ENCODE measurements at places on chromosomes 2 and 18.

GRCh38 chr18:55473560-55473959 lies 114.4 kb downstream of the TCF4 start:
- DNase-seq = no peak

- DNase-seq = no peak
Measured at GRCh38 chr2:39511219-39511604, 74.1 kb upstream of the MAP4K3 start.

GRCh38 chr2:146227152-146228019 lies 1617.4 kb upstream of the ACVR2A start:
- DNase-seq = no peak

DNA sequence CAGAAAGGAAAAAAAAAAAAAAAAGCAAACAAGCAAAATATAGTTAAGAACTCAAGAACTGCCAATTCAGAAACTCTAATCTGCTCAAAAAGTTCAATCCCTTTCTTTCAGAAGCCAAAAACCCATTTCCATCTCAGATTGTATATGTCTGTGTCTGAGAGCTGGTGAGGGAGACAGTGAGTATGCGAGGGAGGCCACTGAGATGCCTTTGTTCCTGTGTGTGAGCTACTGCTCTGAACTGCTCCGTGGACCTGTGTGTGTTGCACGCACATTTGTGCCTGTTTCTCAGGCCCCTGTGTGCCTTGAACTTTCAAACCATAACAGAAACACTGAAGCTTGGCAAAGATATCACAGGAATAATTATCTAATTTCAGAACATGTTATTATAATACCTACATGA lies 2.5 kb upstream of the PKDCC start:
- DNase-seq = no peak

GRCh38 chr2:145744541-145745386 lies 1224.8 kb upstream of the ZEB2 start:
- no peak for DNase-seq

- no peak for DNase-seq
Measured at GRCh38 chr18:6219116-6219717, 195.5 kb downstream of the L3MBTL4 start.

- DNase-seq = no peak
Measured at GRCh38 chr2:58497168-58497567, 256.0 kb upstream of the FANCL start.

GRCh38 chr2:37672104-37672869 lies 845 bp upstream of the CDC42EP3 start:
- DNase-seq = peak; percentile 60
